ENCODE measurements at places on chromosomes 16 and 17.

GRCh38 chr17:57498443-57498842 lies 242.1 kb downstream of the MSI2 start:
- no peak for DNase-seq

DNA sequence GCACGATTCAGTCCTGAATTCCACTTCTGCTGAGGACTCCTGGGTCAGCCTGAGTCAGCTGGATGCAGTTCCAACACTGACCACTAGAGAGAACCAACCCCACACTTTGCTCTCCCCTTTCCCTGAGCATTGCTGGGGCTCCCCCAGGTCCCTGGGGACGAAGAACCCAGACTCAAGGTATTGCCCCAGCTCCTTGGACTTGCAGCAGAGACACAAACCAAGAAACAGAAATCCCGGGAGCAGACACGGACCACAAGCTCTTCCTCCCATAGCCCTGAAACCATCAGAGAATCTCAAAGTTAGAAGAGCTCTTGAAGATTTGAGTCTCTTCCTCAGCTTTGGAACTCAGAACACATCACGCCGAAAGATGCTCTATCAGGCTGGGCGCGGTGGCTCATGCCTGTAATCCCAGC lies 678 bp upstream of the GH1 start:
- DNase-seq = no peak

DNA sequence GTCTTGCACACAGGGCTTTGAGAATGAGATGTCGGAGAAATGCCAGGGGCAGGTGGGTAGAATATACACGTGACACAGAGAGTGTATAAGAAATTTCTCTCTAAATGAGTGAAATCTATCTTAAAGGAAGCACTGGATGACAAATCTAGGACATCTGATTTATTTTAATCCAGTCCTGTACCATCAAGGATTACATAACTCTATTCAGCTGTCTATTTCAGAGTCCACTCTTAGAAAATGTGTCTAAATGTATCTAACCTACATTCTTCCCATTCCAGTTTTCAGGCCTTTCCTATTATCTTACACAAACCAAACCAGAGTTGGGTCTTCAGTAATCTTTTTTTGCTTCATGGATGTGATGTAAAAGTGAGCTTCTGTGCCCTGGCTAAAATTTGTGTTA lies 181.9 kb downstream of the CNTNAP4 start:
- no peak for DNase-seq

DNA sequence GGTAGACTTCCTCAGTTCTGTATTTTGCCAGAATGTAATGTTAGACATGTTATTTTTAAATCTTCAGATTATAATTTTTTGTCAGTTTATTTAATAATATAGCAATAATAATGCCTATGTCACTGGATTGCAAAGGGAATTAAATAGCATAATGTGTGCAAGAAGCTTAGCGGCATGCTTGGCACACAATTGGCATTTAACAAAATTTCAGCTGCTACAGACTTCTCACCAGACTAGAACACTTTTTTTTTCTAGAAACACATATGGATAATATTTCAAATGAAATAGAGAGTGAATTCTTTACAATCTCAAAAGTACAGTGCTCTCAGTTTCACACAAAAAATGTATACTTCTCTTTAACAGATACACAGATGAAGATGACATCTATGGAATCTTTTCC lies 757.4 kb downstream of the CDH11 start:
- DNase-seq = no peak

DNA sequence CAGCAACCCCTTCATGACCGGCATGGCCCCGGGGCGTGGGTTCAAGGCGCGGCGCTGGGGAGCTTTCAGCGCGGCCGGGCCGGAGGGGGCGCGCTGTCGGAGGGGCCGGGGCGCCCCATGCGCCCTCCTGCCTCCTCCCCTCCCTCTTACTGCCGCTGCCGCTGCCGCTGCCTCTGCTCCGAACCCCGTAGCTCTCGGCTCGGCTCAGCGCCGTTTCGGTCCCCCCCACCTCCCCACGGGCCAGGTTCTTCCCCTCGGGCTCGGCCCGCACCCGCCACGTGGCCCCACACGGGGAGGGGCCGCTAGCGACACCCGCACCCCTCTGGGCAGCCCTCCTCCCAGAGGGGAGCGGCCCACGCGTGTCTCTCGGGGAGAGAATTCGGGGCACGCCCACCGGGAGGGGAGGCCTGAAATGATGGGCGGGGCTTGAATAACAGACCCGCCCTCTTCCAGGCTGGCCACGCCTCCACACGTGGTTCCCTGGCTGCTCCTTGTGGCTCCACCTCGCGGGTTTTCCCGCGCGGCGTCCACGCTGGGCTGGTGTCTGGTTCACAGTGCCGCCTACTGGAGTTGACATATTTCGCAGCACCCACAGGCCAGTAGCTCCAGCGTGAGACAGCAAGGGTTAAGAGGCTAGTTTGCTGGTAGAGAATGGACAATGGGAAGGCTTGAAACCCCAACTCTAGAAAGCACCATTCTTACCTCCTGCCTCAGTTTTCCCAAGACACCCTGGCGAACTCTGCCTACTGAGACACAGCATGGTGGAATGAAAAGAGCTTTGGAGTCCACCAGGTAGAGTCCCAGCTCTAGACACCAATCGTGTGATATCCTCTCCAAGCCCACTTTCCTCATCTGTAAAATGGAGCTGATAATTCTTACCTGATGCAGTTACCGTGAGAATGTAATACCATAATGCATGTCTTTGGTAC lies at the start of gene KCNH4:
KCNH4 (minus strand) TSS at position 221 of the 929 bp plus-strand sequence; CDS start at position 24, 197 bp downstream.
- no peak for DNase-seq

DNA sequence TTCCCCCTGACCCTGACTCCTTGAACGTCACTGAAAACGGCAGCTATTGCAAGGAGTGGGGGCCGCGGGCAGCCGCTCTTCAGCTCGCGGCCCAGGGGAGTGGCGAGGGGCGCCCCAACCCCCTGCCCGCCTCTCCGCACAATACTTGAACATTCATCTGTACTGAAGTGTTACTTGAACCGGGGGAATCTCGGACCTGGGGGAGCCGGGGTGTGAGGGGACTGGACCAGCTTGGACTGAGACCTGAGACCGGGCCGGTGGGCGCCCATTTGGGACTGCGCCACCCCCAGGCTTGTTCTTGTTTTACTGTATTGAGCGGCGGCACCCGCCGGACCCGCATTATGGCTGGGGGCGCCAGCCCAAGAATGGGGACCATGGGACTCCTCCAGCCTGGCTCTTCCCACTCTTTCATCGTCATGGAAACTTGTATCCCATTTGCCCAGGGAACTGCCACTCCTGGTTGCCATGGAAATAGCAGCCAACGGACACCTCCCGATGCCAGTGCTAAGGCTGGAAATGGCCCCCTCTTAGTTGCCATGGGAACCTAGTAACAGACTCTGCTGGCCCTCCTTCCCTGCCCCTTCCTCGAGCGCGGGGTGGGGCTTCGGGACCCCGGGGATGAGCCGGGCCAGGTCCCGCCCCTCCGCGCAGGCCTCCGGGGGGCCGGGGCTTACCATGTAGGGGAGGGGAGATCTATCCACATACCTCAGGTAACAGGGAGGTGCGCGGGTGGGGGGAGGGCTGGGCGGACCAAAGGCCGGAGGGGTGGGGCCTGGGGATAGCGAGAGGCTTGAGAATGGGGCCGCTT lies 805 bp upstream of the ORAI3 start:
- DNase-seq = peak; percentile 97

GRCh38 chr17:49557312-49558024 lies 18.2 kb upstream of the NXPH3 start:
- peak; percentile 33 for DNase-seq

DNA sequence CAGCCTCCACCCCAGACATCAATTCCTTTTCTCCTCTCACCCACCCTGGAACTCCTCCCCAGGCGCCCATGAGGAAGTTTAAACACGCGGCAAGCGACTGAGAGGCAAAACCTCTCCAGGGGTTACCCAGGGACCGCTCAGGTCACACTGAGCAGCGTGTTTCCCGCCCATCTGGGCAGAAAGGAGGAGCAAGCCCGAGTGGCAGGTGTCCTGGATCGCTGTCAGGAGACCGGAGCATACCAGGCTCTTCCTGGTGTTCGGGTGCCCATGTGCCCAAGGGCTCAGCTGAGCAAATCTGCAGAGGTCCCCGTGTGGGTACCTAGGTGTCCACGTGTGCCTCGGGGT lies 491 bp downstream of the SLC25A19 start:
- no peak for DNase-seq

DNA sequence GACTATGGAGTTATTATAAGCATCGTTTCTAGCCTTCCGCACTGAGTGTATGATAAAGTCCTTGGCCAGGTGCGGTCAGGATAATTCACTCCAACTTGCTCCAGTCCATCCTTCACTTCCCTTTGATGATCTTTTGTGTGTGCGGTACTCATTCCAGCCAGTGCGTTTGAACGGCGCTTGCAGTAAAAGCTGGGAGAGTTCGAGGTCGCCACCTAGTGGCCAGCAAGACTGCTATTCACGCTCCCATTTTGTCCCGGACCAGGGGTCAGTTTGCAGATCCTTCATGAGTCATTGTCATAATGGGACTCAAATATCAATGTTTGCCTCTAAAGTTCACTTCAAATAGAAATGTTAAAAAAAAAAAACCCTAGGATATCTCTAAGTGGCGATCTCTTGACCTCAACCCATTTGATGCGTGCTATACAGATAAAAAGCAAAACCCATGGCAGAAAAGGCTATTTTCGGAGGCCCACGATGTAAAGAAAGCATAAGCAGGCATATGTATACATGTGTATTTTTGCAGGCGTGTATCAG lies 417.1 kb downstream of the TMEM114 start:
- DNase-seq = no peak

DNA sequence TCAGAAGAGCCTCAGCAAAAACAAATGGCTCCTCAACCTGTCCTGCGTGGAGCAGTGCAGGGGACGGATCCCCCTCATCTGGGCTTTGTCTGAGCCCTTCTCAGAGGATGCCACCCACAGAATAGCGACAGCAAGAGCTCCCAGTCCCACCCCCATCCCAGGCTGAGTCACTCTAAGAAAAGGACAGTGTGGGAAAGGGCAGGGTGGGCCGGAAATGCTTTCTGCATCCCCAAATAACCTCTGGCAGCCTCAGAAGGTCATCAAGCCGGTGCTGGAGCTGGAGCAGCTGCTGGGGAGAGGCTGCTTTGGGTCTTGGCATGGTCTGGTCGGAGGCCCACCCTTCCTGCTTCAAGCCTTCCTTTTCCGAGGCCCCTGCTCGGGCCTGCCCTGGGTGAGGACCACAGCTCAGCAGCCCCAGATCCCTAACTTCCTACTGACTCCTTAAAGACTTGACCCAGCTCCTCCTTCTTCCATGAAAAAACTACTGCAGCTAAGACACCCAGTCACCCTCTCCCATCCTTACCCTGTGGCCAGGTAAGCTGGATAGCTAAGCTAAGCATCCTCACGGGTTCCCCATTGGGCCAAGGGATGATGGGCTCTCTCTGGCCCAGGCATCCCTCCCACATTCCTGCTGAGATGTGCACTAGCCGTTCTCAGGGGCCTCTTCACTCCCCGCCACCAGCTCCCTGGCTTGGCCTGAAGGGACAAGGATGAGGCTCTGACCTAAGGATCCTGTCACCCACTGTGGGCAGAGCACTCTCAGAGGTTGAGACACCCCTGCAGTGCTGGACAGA lies 8.7 kb downstream of the SLC12A4 start:
- no peak for DNase-seq

DNA sequence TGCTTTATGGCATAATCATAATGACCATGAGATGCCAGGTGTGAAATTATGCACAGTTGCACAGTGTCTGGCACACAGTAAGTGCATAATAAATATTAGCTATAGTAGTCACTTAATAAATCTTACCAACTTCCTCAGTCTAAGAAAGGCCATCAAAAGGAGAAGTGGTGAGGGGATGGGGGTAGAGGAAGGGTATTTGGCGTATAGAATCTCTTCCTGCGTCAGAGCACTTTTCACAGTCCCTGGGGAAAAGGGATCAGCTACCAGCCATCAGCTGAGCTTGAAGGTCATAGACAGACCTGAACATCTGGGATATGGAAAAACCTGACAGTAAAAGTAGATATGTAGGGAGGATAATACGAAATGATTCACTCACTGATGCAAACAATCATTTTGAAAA lies 5.8 kb downstream of the CRHR1 start:
- DNase-seq = no peak

- DNase-seq = no peak
Measured at GRCh38 chr17:62719586-62719985, 88.5 kb downstream of the MARCHF10 start.

DNA sequence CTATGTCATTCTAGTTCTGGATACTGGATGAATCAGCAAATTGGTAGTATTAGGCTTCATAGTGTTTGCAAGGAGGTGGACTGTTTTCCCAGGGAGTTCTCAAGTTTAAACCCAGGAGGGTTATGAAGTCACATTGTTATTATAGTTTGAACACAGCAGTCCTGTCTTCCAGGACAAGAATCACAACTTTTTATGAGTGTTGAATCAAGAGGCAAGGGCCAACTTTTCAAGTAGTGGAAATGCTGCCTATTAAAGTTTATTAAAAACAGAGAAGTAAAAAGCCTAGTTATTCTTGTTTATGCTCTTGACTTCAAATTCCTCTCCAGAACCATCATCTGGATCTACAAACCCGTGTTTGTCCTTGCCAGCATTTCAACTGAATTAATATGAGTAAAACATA lies 86.3 kb upstream of the GOT2 start:
- DNase-seq = no peak

GRCh38 chr16:73091174-73091573 lies 43.2 kb upstream of the ZFHX3 start:
- DNase-seq = no peak

DNA sequence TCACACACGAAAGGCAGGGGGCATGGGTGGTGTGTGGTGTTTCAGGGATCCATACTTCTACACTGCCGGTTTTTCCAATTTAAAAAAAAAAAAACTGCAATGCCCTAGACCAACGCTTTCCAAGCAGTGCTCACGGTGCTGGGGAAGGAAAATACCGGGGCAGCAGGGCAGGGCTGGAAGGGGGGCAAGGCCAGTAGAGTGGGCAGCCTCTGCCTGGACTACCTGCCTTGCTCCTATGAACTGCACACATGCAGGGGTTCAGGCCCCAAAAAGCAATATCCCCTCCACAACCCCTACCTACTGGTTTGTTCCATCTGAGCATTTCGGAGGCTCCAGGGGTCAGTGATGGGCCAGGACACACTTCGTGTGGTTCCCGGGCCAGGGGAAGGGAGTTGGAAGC lies 29.4 kb downstream of the RPH3AL start:
- DNase-seq = no peak

All from cerebellar nuclear complex (tissue), 1 donor.